ENCODE measurements at places on chromosomes 3 and 15.

DNA sequence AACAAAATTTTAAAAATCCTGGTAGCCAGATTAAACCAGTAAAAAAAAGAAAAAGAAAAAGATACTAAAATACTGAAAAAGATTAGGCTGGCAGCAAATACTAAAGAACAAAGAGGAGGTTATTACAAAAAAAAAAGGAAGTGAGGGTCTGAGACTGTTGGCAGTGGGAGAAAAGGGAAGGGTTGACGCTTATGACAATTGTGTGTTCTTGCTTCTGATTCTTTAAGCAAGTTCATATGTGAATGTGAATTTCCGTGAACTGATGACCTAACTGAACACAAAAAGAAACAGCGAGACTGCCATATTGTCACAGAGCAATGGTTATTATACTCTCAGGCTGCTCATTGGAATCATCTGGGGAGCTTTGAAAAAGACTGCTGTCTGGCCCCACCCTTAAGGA is 56.5 kb downstream of the ATP13A4 start:
- no peak for DNase-seq

GRCh38 chr15:70818580-70818979 is 35.4 kb downstream of the LARP6 start:
- no peak for DNase-seq

DNA sequence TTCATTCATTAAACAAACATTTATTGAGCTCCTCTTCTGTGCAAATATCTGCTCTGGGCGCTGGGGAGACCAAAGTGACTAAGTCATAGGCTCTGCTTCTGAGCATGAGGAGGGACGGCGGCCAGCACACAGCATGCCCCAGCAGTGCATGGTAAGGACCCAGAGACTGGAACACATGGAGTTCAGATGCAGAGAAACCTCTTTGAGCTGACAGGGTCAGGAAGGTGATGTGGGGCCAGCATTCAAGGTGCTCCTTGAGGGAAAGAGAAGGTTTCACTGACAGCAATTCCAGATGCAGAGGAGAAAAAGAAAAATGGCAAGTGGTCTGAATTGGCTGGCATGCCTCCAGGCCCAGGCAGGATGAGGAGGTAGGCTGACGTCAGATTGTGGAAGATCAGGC is 234.5 kb downstream of the UACA start:
- no peak for DNase-seq

DNA sequence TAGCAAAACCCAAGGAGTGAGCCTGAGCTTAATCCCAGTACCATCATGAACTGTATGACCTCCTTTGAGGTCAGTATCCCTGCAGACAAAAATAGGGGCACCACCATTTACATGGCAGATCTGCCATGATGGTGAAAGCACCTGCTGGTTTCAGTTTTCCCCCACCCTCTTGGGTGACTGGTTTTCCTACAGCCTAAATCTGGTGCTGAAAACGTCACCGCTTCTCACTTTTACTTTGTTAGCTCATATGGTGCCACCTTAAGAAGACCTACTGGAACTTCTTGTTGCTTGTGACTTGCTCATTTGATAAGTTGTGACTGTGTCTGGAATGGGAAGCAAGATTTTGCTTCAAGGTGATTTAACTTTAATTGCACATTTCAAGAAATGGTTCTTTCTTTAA is 5.1 kb downstream of the PPP1R2 start:
- DNase-seq: peak; percentile 53

- DNase-seq: no peak
Measured at GRCh38 chr3:143329567-143330211, 210.1 kb downstream of the CHST2 start.

DNA sequence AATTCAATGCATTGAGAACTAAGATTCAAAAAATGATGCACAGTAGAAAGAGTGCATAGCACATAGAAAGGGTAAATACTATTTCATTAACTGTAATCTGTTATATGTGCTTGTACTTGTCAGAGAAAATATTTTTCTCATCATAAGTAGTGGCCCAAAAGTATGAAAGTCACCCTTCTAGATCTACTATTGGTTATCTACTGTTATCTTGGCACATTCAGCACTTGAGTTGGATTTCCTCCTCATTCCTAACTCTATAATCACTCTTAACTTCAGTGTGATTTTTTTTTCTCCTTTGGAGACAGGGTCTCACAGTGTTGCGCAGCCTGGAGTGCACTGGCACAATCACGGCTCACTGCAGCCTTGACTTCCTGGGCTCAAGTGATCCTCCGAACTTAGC is 194.4 kb downstream of the PCCB start:
- DNase-seq: no peak

- no peak for DNase-seq
Measured at GRCh38 chr3:138019281-138020069, 9.5 kb downstream of the CLDN18 start.

- no peak for DNase-seq
Measured at GRCh38 chr3:16316847-16317560, 52.0 kb downstream of the OXNAD1 start.

DNA sequence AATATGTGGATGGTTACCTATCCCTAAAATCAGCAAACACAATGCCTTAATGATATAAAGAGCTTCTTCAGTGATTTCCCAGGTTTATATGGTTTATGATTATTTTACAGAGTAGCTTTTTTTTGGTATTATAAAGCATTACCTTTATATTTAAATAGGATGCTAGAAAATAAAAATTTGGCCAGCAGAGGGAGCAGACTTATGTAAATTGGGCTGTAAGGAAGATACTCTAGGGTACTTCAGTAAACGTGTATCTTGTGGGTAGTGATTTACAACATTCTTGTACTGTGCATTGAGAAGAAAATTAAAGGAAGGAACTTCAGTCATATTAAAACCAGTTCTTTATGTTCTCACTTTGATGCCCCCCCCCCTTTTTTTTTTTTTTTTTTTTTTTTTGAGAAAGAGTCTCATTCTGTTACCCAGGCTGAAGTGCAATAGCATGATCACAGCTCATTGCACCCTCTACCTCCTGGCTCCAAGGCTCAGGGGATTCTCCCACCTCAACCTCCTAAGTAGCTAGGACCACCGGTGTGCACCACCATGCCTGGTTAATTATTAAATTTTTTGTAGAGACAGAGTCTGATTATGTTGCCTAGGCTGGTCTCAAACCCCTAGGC is 167.9 kb downstream of the BBX start:
- no peak for DNase-seq

DNA sequence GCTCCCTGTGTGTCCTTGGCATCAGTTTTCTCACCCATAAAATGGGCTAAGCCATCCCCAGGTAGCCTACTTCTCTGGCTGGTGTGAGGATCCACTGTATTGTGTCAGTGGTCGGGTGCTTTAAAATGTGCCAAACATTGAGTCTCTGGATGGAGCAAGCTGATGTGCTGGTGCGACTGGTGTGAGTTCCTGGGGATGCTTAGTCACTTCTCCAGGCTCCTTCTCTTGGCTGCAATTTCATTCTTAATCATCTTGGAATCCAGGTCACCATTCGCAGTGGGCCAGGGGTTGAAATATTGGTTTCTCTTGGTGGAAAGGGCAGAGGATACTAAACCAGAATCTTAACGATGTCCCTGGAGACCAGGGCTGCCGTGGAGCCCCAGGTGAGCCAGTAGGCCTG is 29.3 kb downstream of the SCN5A start:
- no peak for DNase-seq

GRCh38 chr3:44409640-44410410 is 67.6 kb downstream of the ZNF445 start:
- no peak for DNase-seq

GRCh38 chr3:32021155-32021554 is 39.6 kb downstream of the ZNF860 start:
- no peak for DNase-seq

GRCh38 chr3:71564361-71564760 is 19.2 kb downstream of the FOXP1 start:
- DNase-seq: no peak

GRCh38 chr3:116444115-116444747 is 1.1 kb downstream of the LSAMP start:
- DNase-seq: no peak

DNA sequence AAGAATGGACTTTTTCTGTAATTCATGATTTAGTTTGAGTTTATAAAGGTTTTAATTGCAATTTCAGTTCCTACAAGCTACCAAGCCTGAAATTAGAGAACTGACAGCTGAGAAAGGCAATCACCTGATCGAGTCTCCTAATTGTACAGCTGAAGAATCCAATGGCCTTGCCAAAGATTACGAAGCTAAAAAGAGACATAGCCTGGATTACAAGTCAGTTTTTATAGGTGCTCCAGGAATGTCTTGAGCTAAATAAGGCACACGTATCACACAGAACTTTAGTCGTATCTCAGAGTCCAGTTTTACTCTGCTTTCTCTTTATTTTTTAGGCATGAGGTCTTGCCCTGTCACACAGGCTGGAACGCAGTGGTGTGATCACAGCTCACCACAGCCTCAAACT is 6.6 kb downstream of the DPH3 start:
- DNase-seq: no peak

DNA sequence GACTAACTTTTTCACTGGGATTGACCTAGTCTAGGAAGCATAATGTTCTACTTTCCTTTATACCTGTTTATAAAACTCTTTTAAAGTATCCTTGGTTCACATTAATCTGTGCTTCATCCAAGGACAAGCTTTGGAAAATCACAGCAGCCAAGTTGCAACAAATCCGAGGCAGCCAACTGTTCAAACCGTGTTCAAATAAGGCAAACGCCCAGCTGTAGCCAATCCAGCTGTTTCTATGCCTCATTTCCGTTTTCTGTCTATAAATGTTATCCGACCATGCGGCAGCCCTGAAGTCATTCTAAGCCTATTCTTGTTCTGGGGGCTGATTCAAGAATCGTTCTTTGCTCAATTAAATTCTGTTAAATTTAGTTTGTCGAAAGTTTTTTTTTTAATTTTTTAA is 78.3 kb downstream of the FMN1 start:
- DNase-seq: no peak

DNA sequence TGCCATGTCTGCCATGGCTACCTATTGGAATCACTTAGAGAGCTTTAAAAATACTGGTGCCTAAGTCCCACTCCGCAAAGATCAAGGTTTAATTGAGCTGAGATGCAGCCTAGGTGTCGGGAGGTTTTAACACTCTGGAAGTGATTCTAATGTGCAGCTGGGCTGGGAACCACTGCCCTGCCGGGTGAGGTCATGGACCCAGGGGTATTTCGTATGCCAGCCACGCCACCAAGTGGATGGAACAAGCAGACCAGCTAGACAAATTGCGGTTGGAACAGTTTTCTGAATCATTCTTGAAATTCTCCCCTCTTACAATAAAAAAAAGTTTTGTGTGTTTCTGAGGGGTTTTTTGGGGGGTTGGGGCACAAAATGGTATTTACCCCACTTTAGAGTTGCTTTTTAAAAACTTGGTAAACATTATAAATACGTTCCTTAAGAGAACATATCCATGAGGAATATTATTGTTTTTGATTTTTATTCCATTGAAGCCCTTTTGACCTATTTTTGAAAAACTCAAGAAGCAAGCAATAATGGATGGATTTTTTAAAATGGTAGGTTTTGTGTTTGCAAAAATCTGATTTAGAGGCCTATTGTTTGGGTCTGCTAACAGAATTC is 66.2 kb upstream of the CSTA start:
- DNase-seq: peak; percentile 69

DNA sequence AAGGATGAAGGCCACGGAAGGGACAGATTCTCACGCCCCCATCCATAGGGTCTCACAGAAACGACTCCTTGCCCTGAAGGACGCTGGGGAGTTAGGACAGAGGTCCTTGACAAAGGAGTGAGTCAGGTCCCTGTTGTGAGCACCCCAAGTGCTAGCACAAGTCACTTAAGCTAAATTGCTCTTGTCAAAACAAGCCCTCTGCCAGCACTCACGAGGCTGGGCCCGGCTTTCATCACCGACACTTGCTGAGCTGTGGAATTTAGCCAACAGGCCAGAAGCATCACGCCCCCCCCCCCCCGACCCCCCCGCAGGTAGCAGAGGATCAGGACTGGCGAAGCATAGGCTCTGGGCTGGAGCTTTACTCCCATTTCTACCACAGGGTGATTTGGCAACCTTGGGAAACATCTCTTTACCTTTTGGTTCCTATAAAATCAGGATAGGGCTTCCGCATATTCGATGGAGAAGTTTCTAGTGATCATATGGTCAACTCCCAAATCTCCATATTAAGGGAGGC is 75.4 kb downstream of the ADCY5 start:
- no peak for DNase-seq

GRCh38 chr15:39381517-39381916 is 199.4 kb upstream of the THBS1 start:
- DNase-seq: no peak

GRCh38 chr3:62523672-62524071 is 150.3 kb upstream of the FEZF2 start:
- no peak for DNase-seq

DNA sequence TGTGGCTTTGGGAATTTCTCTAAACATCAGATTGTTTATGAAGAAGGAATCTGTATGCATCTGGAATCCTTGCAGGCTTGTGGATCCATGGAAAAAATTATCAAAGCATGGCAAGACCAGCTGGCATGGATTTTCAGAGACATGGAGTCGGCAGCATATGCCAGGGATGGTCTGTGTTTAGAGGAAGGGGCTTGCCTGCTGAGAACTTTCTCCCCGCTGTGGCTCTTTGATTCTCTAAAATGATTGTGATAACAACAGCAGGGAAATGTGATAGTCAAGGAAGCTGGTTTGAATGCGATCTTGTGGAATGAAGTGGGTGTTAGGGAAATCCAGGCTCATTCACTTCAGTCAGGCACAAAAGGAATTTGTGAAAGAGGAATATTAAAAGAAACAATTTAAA is 245.7 kb upstream of the THRB start:
- DNase-seq: no peak

- no peak for DNase-seq
Measured at GRCh38 chr15:98408231-98408630, 240.1 kb upstream of the IGF1R start.

DNA sequence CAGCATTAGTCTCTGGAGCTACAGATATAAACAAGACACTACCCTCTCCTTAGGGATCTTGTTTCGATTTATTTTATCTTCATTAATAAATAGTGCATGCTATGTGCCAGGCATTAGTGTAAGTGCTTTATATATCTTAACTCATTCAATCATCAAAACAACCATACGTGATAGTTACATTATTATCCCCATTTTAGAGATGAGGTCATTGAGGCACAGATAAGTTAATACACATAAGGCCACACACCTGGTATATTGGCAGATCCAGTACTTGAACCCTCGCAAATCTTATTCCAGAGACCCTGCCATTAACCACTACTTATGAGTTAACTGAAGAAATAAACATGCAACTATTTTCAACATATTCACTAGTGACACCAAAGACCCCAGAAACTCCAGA is 25.7 kb upstream of the NR2F2 start:
- no peak for DNase-seq

DNA sequence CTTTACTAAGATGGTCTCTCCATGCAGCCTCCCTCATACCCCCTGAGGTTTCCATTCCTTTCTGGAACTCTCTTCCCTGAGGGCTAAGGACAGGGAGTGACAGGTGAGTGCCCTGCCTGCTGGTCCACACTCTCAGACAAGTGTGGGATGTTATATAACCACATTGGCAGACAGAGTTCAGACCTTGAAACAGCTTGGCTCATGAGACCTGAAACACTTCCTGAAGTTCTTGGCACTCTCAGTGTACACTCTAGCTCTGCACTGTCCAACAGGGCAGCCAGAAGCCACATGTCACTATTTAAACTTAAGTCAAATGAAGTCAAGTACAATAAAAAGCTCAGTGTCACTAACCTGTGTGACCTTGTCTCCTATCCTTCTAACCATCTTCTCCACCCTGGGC is 188.5 kb downstream of the ZNF621 start:
- DNase-seq: no peak

GRCh38 chr15:80564056-80564455 is 131.1 kb upstream of the ABHD17C start:
- DNase-seq: no peak

GRCh38 chr3:149828390-149828789 is 15.4 kb downstream of the RNF13 start:
- no peak for DNase-seq
